Activated T-cell treated with anti-CD3 and anti-CD28 coated beads, Interleukin-2, amount 50 U/mL, for 24 hours (primary cell): ENCODE measurements at places on chromosomes 3 and 15.

- DNase-seq = no peak
Measured at GRCh38 chr3:33256249-33256648, 21.0 kb upstream of the FBXL2 start.

DNA sequence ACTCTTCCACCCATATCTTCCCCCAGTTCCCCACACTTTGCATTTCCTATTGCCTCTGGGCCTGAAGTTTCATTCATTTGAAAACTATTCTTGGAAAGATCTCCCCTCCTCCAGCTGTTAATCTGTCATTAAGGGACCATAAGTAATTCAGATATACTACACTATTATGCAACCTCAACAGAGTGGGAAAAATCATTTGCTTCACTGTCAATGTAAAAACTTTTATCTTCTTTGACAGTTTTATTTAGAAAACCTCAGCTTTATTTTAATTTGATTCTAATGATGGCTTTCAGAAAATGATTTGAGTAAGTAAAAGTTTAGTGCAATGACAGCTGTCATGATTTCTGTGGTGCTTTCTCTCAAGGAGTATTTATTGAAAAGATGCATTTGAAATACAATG, 435.3 kb upstream of the KCNMB2 start:
- no peak for DNase-seq

DNA sequence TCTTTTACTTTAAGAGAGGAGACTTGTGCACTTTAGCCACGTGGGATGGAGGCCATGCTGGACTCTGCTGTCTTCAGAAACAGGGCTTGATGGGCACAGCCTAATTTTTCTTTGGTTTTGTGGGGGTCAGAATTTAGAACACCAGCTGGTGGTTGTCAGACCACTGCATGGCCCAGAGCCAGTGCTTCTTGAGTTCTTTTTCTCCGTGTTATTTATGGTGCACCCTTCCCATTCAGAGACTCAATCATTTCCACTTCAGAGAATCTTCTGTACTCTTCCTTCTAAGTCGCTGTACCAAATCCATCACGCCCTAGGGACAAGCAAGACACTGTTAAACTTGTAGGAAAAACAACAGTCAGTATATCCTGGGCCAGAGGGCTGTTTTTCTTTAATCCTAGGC, 20.1 kb downstream of the PRR23A start:
- DNase-seq = no peak

- no peak for DNase-seq
Measured at GRCh38 chr3:135456108-135456790, 509.3 kb upstream of the PPP2R3A start.

GRCh38 chr15:64687688-64688087, 87.7 kb downstream of the RBPMS2 start:
- DNase-seq = no peak

- DNase-seq = no peak
Measured at GRCh38 chr3:46141813-46142212, 66.3 kb downstream of the CCR1 start.

DNA sequence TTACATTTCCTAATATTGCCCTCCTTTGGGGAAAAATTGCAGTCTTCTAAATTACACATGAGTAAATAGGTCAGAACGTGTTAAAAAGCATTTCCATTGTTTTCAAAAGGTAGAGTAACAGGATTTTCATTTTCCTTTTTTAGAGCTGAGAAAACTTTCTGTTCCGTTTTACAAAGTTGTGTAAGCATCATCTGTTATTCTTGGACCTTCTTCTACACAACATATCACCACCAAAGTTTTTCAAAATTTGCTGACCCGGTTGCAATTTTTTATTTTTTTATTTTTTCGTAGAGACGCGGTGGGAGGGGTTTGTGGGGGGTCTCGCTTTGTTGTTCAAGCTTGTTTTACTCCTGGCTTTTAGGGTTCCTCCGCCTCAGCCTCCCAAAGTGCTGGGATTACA, 1.1 kb downstream of the CCDC39 start:
- no peak for DNase-seq

DNA sequence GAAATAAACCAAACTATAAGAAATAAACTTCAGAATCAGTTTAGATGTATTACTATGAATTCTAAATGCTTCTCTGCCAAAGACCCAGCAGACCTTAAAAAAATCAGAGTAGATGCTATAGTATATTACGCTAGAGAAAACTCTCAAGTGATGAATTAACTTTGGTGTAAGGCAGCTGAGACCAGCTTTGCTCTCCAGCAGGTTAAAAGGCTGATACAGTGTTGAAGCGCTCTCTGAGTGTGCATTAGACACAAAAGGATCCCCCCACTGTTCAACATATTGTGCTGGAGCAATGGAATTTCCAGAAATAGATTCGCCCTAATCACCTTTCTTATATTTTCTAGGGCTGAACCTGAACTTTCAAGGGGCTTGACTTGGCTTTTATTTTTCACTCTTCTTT, 190.0 kb downstream of the EFHB start:
- no peak for DNase-seq

DNA sequence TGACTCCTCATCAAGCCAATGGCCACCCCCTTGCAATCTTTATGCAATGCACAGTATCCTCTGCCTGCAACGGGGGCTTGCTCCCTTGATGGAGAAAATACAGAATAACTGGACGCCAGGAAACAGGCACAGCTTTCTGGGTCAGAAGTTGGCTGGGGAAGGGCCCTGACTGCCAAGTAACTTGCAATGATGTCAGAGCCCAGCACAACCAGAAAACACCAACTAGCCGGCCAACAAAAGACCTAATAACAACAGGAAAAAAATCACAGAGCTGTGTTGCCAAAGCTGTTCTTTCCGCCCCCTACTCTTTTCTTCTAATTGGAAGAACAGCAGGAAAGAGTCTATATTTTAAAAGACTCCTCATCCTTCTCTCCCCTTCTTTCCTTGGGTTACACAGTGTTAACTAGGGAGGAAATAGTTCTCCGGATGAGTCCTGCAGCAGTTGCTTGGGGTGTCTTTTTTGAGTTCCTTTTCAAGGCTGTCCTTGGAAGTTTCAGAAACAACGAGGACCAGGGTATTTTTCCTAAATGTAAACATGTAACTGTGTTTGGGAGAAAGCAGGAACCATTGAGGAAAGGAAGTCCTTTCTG, 1.4 kb upstream of the SEMA6D start:
- no peak for DNase-seq

- no peak for DNase-seq
Measured at GRCh38 chr3:149592758-149593240, 65.0 kb downstream of the WWTR1 start.
